ENCODE measurements at places on chromosomes 7 and 10. TPM values are rescaled to one million over a fixed set of nuclear protein-coding genes. Genes with fewer than 3 reads are reported as not detected.

Gene HOXA11
- 4.0 TPM for total RNA-seq

Gene GDF10
- not detected for total RNA-seq

Gene RAB19
- total RNA-seq = not detected

Gene ELN
- total RNA-seq = 56.1 TPM

Gene SLC13A4
- total RNA-seq = 1.2 TPM

Gene EEF1AKMT2
- 14.0 TPM for total RNA-seq

Gene PRKCQ
- total RNA-seq = 0.12 TPM

All from pericardium fibroblast (primary cell).